RWPE2 (cell line): ENCODE measurements at places on chromosomes 12 and 14.

DNA sequence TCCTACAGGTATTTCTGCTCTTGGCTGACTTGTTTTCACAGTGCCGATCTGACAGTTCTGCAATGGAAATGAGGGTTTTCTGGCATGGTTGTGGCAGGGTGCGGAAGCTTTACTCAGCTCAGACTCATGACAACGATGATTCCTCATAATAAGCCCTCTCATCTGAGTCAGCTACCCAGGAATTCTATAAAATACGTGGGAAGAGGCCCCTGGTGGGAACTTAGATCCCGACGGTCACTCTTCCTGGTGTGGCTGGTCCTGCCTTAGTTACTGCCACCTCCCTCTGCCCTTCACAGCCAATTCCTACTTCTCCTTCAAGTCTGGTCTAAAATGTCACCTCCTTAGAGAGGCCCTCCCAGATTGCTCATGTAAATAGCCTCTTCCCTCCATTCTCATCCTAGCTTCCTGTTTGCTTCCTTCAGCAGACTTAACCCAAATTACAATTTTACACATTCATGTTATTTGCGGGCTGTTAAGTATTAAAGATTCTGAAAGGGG lies 104.2 kb upstream of the MAP1LC3B2 start:
- DNase-seq, result peak; percentile 72
- no peaks in the 10 kb centered on the region for H3K36me3 ChIP-seq
- H3K27ac ChIP-seq, result peak overlapping the region; percentile 68
- no peak overlapping the region for H3K4me3 ChIP-seq

DNA sequence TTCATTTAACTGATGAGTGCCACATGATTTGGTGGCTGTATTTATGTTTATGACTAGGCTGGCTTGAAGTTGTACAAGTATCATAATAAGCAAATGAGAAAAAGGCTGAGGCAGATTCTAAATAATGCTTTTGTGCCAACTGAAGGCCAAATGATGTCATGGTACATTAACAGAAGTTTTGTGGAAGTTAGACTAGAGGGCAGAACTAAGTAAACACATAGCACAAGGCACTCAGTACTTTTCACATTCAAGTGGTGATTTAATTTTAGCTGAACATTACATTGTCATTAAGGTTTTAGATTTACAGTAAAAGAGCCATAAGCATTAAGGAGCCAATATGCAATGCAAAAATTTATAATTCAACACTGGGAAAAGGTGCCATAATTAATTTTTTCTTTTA lies 21.1 kb downstream of the PPP1CC start:
- H3K4me3 ChIP-seq, result no peak overlapping the region
- H3K27ac ChIP-seq, result no peak overlapping the region
- no peaks in the 10 kb centered on the region for H3K27me3 ChIP-seq

GRCh38 chr12:111244673-111245072 lies 124.2 kb downstream of the PHETA1 start:
- H3K36me3 ChIP-seq, result no peaks in the 10 kb centered on the region
- no peak overlapping the region for H3K4me3 ChIP-seq
- H3K4me1 ChIP-seq, result peaks cover 5% of the 10 kb centered on the region
- no peak for DNase-seq

DNA sequence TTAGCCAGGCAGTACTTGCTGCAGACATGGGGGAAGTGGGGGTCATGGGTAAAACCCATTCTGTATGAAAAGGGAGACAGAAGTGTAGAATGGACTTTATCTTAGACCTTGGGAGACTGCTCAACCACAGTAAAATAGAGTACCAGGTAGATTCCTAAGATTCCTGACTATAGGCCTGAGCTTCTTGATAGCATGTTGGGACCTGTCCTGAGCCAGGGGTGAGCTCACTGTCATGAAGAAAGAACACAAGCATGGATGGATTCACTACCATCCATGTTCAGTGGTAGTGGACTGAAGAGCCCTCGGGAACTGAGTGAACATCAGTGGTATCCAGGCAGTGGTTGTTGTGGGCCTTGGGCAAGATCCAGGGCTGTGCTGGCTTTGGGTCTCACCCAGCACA lies 1003.8 kb downstream of the TMTC2 start:
- no peak overlapping the region for H3K27ac ChIP-seq
- no peaks in the 10 kb centered on the region for H3K36me3 ChIP-seq
- no peak overlapping the region for H3K4me3 ChIP-seq
- no peaks in the 10 kb centered on the region for H3K27me3 ChIP-seq
- no peaks in the 10 kb centered on the region for H3K4me1 ChIP-seq

DNA sequence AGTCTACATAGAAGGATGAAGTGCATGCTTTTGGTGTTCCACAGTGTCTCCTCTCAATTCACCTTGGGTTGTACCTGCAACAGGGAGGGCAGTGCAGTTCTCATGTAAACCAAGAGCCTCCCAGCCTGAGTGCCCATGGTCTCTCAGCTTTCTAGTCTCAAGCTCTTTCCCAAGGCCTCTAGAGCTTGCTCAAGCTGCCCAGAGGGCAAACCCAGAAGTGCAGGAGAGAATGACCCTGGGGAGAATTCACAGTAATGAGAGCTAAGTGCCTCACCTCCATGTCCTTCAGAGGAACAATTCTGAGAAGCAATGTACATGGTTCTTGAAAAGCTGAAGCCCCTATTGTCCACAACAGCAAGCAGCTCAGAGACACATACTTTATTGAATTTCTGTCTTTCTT lies 180.5 kb downstream of the BCAT1 start:
- H3K27me3 ChIP-seq, result no peaks in the 10 kb centered on the region
- no peak overlapping the region for H3K4me3 ChIP-seq
- no peaks in the 10 kb centered on the region for H3K36me3 ChIP-seq
- no peak for DNase-seq
- no peak overlapping the region for H3K27ac ChIP-seq

DNA sequence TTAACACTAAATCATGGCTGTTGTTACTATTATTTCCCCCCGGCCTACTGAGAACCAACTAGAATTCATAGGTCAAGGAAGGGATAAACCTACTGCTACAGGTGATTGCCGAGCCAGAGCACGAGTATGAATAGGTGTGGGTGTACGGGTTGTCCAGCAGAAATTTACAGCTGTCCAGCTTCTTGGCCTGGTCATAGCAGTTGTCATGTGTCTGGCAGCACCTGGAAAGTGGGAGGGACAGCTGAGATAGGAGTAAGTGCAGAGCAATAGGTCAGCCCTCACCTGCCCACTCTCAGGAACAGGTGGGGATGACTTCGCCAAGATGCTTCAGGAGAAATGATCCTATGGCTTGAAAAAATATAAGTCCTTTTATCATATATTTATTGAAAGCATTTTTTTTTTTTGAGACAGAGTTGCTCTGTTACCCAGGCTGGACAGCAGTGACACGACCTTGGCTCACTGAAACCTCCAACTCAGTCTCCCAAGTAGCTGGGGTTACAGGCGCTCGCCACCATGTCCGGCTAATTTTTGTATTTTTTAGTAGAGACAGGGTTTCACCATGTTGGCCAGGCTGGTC lies 2.6 kb downstream of the PLA2G1B start:
- H3K27ac ChIP-seq, result no peak overlapping the region
- H3K36me3 ChIP-seq, result no peaks in the 10 kb centered on the region
- H3K27me3 ChIP-seq, result no peaks in the 10 kb centered on the region
- no peaks in the 10 kb centered on the region for H3K4me1 ChIP-seq
- no peak for DNase-seq

GRCh38 chr12:62769076-62769619 lies 165.8 kb downstream of the PPM1H start:
- H3K4me1 ChIP-seq, result no peaks in the 10 kb centered on the region
- no peak for DNase-seq
- H3K36me3 ChIP-seq, result no peaks in the 10 kb centered on the region
- no peak overlapping the region for H3K4me3 ChIP-seq
- H3K27ac ChIP-seq, result no peak overlapping the region

DNA sequence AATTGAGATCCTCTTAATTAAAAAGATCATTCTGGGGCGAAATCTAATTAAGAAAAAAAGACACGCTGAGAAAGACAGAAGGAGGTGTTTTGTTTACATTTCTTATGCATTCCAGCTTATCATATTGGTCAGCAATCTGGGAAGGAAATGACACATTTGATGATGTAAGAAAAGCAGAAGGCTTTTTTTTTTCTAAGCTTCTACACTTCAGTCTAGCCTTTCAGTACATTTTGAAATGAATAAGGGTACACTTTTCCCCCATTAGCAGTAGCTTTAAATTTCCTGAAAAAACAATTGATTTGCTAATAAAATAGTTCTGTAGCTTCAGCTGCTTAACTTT lies 5.9 kb upstream of the GSC start:
- H3K27ac ChIP-seq, result no peak overlapping the region
- H3K4me3 ChIP-seq, result no peak overlapping the region
- no peak for DNase-seq
- no peaks in the 10 kb centered on the region for H3K36me3 ChIP-seq

DNA sequence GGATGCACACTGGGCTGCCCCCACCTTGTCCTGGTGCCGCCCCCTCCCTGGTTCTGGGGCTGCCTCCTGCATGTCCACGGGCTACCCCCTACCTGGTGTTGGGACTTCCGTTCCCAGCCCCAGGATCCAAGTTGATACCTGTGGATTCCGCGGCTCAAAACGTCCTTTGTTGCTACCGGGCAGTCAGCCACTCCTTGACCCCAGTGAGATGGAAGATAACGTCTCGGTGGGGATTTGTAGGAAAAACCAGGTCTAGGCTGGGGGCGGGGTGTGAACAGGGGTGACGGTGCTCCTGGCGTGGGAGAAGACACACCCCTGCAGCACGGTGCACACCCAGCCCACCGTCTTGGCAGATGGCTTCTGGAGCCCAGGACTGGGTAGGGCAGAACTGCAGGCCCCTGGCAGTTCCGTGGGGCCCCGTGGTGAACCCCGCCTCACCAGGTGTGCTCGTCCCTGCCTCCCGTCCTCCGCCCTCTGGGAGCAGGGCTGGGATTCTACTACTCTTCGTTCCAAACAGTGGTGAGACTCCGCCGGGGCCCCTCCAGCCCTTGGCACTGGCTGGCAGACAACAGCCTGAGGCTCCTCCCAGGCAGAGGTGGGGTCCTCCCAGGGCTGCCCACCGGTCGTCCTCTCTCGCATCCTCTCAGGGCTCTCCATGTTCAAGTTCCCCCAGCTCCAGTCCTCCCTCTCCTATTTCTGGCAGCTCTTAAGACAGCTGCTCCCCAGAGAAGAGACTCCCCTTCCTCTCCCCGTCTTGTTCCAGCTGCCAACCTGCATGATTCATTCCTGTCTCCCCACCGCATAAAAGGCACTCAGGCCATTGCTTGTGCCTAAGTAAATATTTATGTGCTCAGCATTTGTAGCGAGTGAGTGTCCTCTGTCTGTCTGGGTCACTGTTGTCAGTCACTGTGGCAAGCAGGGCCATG lies 75.5 kb downstream of the FBXL14 start:
- peak; percentile 78 for DNase-seq
- no peaks in the 10 kb centered on the region for H3K36me3 ChIP-seq
- H3K4me3 ChIP-seq, result peak overlapping the region; percentile 4
- H3K4me1 ChIP-seq, result peaks cover 23% of the 10 kb centered on the region
- no peaks in the 10 kb centered on the region for H3K27me3 ChIP-seq
- peak overlapping the region; percentile 60 for H3K27ac ChIP-seq
